ENCODE measurements at places on chromosomes 13 and 19. TPM values are rescaled to one million over a fixed set of nuclear protein-coding genes. Genes with fewer than 3 reads are reported as not detected.

DNA sequence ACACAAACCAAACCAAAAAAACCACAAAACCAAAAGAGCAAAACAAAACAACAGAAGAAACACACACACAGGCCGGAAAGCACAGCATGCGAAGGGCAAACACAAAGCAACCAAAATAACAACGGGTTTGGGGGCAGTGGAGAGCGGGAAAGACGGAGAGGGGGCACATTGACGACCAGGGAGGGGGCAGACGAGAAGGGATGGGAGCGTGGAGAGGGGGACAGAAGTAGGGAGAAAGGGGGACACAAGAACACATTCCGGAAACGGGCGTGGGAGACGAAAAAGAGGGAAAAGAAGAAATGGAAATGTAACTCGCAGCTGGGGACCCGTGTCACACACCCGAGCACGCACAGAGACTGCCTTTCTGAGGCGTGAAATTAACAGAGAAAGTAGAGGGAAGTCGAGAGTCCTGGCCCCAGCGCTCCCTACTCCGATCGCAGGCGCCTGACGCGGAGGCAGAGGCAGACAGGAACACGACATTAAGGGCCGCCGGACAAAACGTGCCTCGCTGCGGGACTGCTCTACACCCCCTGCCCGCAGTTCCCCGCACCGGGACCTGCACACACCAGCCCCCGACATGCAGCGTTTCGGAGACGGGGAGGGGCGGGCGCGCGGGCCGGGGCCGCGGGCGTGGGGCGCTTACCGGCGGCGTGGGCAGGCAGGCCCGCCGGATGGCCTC is 652 bp downstream of the POU4F1 start:
- DNase-seq, result peak; percentile 18

DNA sequence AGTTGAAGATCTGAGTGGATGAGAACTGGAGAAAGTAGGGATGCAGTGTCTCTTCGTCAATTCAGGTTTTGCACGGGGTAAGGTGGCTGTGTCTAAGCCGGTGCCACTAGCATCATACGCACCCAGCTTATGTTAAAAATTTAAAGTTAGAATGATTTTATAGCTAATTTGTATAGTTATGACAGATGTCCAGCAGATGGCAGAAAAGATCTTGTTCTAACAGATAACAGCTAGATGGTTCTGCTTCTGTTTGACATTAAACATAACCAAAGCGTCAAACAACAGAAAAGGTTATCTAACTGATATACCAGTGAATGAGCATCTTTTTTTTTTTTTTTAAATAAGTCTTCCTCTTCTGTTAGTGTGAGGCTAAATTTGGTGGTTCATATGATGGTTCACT is 18.8 kb upstream of the EDDM13 start:
- DNase-seq, result peak; percentile 53

- DNase-seq, result no peak
Measured at GRCh38 chr19:33482476-33482875, 39.1 kb downstream of the PEPD start.

- DNase-seq, result no peak
Measured at GRCh38 chr19:49773663-49774350, 7.0 kb downstream of the AP2A1 start.

DNA sequence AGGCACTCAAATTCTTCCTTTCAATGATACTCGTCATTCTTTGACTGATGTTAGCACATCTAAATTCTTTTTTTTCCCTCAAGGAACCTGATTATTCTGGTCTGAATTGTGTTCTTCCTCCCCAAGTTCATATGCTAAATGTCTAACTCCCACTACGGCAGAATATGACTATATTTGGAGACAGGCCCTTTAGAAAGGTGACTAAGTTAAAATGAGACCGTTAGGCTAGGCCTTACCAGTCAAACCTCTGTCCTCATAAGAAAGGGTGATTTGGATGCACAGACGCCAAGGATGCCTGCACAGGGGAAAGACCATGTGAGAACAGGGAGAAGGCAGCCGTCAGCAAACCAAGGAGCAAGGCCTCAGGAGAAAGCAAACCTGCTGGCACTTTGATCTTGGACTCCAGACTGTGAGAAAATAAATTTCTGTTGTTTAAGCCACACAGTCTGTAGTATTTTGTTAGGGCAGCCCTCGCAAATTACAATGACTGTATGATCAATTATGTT is 13.1 kb upstream of the FOXO1 start:
- DNase-seq, result no peak

DNA sequence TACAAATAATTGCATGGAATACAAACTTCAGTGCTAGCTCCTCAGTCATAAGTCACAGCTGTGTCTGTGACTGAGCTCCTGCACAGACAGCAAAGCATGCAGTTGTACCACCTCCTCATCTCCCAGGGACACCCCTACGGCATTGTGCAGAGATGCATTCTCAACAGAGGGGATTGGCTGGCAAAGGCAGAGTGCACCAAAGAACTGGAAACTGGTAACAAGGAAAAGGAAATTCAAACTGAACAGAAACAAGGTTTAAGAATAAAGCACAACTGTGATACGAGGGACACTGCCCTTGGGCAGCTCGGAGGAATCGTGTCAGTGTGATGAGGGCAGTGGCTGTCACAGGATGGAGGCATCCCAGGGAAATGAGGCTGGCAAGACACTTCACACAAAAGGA is 126.1 kb upstream of the SOX1 start:
- DNase-seq, result no peak

Gene GPR12
- total RNA-seq, result not detected

- peak; percentile 78 for DNase-seq
Measured at GRCh38 chr13:43005460-43006236, 13.6 kb upstream of the EPSTI1 start.

Gene PLIN4
- total RNA-seq, result 0.02 TPM

Gene FRY
- total RNA-seq, result 5.7 TPM

DNA sequence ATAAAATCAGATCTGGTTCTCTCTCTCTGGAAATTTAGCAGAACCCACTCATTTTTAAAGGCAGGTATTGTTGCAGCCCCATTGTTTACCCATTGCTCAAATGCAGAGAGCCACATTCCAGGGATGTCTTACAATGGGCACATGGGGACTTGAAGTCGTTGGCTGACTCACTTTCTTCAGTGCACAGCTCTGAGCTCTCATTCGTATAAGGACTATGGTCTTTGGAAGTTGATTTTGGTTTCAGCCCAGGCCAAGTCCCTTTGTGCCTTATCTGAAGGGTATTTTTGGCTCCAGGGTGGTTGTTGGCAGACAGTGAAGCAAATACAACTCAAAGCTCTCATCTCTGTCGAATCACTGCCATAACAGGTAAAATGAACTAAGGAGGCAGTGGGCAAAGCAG is 47.3 kb upstream of the CLDN10 start:
- no peak for DNase-seq

- DNase-seq, result no peak
Measured at GRCh38 chr13:33096886-33097605, 80.8 kb downstream of the KL start.

DNA sequence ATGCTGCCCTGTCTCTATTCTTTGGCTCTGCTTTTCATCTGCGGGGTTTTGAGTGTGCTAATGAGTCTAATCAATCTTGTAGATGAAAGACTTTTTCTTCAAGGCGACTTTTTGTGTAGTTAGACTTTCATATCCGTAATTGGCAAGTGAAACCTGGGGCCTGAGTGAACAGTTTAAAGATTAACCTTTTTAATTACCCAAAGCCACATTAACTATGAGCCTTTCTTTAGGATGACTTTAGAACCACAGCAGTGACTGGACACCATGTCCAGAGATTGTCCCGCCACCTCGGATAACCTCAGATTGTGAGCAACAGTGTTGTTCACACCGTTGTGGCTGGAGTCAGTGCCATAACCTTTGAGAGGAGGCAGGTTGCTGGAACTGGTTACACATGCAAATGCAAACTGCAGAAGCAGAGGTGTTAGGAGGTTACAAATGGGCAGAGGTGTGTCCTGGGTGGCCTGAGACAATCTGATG is 58.7 kb downstream of the SIAH3 start:
- DNase-seq, result no peak

- no peak for DNase-seq
Measured at GRCh38 chr19:10037367-10037766, 24.1 kb downstream of the RDH8 start.

DNA sequence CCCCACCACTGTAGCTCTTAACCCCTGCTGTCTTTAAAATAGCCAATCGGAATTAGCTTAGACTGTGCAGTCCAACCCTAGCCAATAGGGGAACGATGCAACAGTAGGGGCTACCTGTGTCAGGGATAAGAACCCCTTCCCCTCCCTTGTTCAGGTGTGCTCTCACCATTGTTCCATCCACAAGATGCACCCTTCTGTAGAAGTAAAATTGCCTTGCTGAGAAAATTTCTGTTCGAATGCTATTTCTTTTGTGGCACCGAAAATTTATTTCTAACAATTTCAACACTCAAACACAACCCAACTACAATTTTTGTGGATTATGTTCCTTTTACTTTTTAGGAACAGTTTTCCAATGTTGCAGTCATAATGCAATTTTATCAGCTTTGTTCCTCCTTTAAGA is 3.6 kb upstream of the ZNF583 start:
- no peak for DNase-seq

DNA sequence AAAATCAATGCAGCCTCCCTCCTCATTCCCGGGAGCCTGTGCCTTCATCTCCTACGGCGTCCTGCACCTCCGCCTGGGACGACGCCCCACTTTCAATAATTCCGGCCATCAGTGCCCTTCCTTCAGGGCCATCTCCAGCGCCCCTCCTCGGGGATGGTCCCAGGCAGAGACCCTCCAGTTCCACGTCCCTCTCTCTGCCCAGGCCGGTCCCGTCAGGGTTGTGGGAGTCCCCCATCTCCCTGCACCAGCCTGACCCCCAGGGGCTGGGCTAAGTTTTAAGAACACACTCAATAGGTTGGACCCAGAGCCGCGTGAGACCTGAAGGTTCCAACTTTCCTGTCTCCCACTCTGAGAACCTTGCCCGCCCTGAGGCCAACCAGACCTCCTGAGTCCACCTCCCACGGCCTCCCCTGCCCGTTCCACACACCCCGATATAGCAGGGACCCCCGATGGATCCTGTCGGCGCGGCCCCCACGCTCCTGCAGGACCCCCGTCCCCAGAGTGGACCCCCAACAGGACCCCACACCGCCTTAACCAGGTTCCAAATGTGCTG is 646 bp downstream of the TMEM161A start:
- DNase-seq, result no peak

DNA sequence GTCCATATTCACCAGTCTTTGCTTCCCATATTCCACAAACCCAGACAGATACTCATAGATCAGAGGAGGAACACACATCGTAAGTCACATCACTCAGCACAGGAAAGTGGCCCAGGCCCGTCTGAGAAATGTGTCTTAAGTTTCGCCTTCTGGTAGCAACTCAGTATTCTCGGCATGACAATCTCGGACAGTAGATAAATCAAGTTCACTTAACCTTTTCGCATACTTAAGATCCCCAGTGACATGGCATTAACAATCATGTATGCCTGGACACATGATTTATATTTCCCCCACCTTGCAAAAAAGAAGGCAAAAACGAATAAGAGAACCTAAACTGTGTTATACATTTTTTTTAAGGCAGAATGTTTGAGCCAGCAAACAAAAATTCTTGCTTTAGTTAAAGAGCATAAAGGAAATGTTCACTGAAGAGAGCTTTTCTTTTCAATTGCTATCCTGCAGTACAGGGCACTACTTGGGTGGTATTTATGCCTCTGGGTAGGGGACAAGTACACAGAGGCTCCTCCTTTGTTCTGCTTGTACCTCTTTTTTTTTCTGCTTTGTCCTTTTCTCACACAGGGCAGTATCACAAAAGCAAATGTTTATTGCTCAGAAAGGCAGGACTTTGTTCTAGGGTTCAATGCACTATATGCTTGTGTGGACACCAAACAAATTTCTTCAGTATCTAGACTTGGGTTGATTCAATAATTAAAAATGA is 360.6 kb downstream of the TDRD3 start:
- DNase-seq, result no peak

DNA sequence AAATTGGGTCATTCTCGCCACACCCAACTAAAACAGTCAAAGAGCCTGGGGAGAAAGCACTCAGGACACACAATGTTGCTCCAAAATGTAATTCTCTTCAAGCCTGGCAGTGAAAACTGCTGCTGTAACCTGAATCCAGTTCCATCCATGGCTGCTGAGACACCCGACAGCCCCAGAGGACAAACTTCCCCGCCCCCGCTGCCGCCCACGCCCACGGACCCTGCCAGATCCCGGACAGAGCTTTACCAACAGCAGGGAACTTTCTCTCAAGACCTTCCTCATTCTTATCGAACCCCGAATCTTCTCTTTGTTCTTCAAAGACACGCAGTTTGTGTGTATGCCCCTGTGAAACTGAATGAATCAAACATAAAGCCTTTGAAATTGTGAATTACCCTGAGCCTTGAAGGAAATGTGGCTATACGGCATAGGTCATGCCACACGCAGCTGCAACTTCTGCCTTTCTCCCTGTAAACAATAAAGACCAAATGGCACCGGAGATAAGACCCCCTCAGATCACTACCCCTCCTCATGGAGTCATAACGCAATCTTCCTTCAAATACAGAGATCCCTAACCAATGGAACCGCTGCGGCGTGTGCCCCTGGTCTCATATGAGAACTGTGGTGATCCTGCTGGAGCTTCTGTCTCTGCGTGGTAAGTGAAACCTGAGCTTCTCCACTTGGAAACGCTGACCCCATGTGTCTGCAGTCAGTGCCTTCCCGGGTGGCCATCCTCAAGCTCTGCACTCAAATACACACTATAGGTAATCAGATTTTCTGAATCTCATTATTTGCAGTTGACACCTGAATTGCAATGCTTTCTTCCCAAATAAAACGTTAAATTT is 4.8 kb upstream of the LAMP1 start:
- no peak for DNase-seq

- no peak for DNase-seq
Measured at GRCh38 chr13:97548138-97548537, 114.2 kb downstream of the RAP2A start.

Gene OLFM2
- total RNA-seq, result 0.39 TPM

Gene NFILZ
- total RNA-seq, result not detected

- peak; percentile 60 for DNase-seq
Measured at GRCh38 chr13:45119469-45119990, 780 bp upstream of the GTF2F2 start.

Gene IZUMO2
- not detected for total RNA-seq

Gene ATP4A
- total RNA-seq, result not detected

- no peak for DNase-seq
Measured at GRCh38 chr13:78604782-78605611, 1.6 kb upstream of the POU4F1 start.

DNA sequence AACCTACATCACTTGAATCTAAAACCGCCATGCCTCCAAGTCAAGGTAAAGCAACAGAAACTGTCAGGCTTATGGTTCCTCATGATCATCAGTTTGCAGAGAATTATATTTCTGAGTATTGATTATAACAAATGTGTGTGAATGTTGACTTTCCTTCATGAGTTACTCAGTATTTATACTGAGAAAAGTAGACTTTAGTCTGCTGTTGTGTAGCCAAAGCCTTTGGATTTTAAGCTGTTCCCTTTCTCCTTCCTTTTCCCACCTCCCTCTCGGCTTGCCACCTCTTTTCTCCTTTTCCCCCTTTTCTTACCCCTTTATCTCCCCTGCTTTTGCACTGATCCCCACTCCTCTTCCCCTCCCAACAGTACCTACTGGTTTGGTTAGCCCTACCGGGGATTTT is 20.7 kb upstream of the GPR18 start:
- DNase-seq, result no peak

DNA sequence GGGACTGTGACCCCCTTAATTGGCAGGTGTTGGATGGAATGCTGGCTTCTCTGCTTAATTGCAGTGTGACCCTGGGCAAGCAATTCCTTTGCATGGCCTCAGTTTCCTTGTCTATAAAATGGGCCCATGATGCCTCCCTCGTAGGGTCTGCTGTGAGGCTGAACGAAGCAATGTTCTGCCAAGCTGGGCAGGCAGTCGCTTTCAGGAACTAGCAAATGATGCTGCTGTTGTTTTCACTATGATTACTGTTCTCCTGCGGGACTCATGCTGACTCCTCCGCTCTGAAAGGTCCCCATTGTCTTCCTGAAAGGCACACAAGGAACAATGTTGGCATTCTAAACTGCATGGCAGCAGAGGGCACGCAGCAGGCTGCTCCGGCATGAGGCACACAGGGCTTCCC is 6.8 kb downstream of the BICRA start:
- no peak for DNase-seq
